CMK (cell line): ENCODE measurements at places on chromosomes 5 and 9.

GRCh38 chr5:78273436-78273835 is 21.1 kb downstream of the AP3B1 start:
- DNase-seq = no peak

GRCh38 chr9:117963493-117964090 is 259.4 kb downstream of the TLR4 start:
- no peak for DNase-seq

- DNase-seq = no peak
Measured at GRCh38 chr5:143652108-143652700, 159.8 kb upstream of the HMHB1 start.

DNA sequence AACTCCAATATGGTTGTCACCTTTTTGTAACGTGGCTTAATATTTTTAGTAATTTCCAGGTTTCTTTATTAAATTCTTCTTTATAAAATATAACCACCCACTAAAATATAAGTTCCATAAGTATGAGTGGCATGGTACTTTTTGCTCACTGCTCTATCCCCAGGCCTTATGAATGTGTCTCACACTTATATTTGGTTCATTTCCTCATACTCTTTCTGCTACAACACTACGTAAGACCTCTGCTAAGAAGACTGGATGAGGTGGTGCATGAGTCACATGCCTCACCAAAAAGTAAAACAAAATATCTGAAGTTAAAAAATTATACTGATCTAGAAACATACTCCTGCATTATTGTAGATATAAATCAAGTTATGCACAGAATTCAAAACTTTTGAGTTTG is 400.9 kb downstream of the HCN1 start:
- DNase-seq = no peak

DNA sequence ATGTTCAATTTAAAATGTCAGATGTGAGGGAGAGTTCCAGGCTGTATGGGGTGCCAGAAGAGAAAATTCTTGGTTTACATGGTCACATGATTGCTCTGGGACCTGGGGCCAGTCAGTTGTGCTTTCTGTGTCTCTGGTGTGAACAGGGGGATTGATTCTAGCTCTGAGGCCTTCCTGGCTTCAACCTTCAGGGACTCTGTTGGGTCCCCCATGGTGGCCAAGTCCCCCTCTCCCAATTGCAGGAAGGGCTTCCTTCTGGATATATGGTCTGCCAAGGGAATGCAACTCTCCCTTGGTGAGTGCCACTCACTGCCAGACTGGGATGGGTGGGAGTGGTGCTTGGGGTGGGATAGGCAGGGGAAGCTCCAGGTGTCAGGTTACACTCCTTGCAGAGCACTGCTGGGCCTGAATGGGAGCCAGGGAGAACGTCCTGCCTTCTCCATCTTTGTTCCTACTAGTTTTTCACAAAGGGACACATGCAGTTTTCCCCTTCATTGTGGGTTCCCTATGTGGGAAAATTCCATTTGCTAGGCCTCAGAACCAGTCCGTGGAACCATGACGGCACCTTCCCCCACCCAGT is 153.2 kb downstream of the MELK start:
- no peak for DNase-seq

DNA sequence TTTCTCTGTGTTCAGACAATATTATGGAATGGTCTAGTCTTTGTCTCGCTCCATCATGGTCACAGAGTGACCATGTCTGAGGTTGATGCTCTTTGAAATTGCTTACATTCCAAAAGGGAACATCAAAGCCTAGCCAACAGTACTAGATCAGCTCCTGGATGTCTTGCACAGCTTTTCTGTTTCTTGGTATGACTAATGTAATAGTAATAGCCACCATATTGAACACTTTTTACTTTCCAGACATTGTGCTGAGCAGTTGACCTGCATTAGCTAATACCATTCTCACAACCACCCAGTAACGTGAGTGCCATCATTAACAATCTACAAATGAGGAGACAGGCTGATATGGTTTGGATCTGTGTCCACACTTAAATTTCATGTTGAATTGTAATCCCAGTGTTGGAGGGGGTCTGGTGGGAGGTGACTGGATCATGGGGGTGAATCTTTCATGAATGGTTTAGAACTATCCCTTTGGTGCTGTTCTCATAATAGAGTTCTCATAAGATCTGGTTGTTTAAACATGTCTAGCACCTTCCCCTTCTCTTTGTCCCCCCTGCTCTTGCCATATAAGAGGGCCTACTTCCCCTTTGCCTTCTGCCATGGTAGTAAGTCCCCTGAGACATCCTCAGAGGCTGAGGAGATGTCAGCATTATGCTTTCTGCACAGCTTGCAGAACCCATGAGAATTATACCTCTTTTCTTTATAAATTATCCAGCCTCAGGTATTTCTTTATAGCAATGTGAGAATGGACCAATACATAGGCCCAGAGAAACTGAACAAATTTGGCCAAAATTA is 577.5 kb upstream of the CLINT1 start:
- DNase-seq = no peak

- no peak for DNase-seq
Measured at GRCh38 chr9:120138955-120139354, 441.0 kb downstream of the CDK5RAP2 start.

DNA sequence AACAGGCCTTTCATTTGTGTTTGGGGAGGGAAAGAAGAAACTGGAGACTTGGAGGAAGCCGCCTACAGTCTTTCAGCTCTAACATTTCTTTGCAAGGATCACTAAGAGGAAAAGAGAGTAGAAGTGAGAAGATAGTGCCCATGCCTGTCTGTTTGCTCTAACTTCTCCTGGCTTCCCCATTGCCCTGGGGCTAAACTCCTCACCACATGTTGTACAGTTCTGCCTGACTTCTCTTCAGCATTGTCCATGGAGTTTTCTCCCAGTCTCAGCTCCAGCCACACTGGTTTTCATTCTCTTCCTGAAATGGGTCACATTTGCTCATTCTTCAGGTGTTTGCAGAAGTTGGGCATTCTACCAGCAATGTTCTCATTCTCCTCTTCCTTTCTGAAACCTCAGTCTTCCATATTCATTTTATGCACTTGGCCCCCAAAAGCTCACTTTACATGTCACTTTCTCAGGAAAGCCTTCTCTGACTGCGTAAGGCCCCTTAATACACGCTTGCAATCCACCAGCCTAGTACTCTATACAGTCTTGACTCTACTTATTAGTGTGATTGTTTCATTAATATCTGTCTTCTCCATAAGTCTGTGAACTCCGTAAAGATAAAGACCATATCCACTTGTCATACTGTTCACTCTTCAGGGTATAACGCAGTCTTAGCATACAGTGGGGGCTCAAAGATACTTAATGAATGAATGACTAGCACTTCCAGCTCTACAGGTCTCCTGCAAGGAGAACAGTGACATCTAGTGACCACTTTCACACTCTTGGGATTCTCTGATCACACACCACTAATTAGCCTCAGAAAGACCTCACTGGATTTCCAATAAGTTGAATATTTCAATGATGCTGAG is 40.2 kb upstream of the TRIM32 start:
- DNase-seq = no peak

DNA sequence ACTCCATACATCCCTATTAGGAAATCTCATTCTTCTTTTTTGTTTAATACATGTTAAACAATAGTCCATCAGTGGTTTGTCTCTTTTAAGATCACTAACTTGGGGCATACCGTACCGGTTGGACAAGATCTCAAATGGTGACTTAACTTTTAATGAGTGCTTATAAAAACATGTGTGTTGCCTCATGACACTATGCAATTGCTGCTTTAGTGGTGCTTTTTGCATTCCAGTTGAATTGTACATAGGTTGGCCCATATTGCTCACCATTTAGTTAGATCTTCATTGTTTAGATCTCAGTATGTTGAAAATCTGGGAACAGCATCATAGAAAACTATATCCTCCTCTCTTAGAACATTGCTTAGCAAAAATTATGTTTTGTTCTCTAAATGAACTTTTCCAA is 17.8 kb downstream of the C9orf85 start:
- no peak for DNase-seq

DNA sequence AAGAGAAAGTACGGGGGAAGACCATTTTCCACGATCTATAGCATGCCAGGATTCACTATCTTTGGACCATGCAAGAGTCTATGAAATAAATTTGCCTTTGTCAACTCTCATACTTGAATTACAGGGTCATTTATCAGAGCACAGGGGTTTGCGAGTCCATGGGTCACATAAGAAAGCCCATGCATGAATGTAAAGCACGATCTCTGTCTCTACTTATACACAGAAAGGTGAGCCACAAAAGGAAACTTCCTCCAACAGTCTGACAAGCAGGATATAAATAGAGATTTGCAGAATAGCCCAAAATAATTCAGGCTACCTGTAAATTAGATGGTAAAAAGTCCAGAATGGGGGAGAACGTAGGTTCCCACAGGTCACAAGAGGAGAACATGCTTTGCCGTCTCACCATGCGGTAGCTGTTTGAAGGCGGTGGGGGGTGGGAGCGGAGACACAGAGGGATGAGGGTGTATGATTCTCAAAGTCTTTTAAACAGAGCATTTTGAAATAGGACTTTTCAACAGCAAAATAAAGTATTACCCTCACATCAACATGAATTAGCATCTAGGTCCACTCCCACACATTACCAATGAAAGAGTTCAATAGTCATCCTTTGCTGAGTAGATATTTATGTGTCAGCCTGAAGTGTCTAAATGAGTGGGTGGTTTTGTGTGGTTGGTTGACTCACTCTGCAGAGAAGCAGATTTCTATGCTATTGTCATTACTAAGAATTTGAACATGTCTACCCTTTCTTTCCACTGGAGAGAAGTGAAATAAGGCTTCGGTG is 279.7 kb downstream of the EBF1 start:
- no peak for DNase-seq

DNA sequence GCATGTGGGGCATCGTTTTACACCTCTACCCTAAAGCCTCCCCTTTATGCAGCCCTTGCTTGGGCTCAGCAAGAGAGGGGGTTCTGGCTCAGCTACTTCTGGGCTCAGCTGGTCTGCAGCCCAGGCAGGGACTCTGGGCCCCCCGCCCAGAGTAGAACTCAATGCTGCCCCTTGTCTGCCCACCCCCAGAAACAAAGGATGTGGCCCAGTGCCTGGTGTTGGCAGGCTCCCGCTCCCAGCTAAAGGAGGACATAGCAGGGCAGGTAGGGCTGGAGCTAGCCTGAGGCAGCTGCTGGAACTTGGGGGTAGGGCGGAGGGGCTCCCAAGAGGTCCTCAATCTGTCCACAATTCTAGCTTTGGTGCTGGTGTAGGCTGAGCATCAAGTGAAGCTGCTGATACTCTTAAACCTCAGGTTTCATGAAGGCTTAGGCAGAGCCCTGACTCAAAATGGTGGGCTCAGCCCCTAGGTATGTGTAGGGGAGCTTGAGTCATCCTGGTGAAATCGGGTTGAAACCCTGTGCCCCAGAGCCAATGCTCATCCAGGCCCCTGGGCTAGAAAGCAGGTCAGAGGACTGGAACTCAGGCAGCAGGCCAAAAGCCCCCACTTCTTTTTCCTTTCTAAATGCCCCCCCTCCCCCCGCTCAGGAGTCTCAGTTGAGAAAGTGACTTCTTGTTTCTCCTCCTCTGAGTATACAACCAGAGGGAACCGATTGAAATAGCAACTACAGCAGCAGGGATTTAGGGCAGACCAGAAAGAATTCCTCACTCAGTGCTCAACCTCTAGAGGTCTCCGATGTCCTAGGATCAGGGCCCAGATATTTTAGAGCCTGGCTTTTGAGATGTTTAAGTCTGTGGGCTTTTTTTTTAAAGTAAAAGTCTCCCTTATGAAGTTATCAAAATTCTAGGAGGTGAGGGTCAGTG is 11.4 kb downstream of the PSD2 start:
- no peak for DNase-seq

DNA sequence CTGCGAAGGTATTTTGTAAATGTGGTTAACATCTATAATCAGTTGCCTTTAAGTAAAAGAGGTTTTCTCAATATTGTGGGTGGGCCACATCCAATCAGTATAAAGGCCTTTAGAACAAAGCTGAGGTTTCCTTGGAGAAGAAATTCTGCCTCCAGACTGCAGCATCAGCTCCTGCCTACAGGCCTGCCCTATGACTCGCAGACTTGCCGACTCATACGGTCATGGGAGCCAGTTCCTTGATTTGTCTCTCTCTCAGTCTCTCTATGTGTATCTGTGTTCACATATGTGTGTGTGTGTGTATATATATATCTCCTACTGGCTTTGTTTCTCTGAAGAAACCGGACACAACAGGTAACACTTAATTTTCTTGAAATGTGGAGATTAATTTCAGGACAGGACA is 45.3 kb downstream of the SLC36A1 start:
- DNase-seq = no peak

- DNase-seq = no peak
Measured at GRCh38 chr9:4381744-4382143, 81.9 kb upstream of the GLIS3 start.

DNA sequence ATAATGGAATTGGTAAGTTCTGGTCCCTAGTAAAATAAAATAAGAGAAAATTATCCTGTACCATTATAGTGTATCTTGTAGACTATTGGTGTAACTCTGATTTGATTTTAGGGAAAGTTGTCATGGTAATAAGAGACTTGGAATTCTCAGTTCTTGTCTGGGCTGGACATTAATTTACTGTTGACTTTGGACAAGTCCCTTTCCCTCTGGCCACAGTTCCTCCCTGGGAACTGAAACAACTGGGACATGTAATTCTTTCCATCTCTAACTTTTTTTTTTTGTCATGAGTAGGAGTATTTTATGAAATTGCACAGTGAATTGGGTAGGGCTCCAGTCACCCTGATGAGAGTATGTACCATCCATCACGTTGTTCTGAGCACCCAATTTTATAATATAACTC is 15.0 kb downstream of the GLRA1 start:
- no peak for DNase-seq

- DNase-seq = no peak
Measured at GRCh38 chr9:126397056-126397455, 70.4 kb downstream of the MVB12B start.

GRCh38 chr5:77607324-77607723 is 31.2 kb downstream of the OTP start:
- DNase-seq = no peak

DNA sequence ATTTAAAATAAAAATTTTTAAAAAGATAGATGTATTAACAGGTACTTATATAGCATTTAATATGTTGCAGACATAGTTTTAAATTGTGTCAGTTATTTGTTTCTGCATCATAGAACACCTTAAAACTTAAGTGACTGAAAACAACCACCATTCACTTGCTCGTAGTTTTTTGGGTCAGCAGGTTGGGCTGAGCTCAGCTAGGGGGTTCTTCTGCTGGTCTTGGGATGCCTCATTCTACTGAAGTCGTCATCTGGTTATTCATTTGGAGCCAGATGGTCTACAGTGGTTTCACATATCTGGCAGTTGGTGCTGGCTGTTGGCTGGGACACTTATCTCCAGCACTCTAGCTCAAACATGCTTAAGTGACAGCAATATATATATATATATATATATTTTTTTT is 29.6 kb downstream of the PSAT1 start:
- no peak for DNase-seq

DNA sequence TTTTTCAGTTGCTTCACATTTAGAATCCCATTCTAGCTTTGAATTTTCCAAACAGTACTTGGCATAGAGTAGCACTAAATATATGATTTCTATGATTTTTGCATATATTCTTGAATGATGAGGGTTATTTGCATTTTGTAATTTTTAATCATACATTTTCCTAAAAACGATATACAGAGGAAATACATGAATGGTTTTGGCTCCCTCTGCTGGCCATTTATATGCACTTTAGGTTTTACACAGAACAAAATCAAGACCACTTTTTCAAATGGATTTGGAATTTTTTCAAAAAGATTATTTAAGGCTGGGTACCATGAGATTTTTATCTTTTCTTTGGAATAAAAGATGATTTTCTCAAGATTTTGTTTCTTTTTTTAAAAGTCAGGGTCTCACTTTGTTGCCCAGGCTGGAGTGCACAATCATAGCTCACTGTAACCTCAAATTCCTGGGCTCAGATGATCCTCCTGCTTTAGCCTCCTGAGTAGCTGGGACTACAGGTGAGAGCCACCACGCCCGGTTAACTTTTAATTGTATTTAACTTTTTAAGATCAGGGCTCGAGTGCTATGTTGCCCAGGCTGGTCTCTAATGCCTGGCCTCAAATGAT is 16.7 kb upstream of the COMMD10 start:
- no peak for DNase-seq
